Naive thymus-derived CD8-positive, alpha-beta T cell (primary cell): ENCODE measurements at places on chromosomes 4 and X. TPM values are rescaled to one million over a fixed set of nuclear protein-coding genes. Genes with fewer than 3 reads are reported as not detected.

GRCh38 chrX:4240541-4241194, 527.2 kb upstream of the PRKX start:
- no peaks in the 10 kb centered on the region for H3K4me1 ChIP-seq
- peaks cover under 1% of the 10 kb centered on the region for H3K27me3 ChIP-seq
- peaks cover 2% of the 10 kb centered on the region for H3K36me3 ChIP-seq
- H3K27ac ChIP-seq: no peak overlapping the region
- DNase-seq: peak; percentile 69

GRCh38 chr4:153266988-153267387, 62.7 kb downstream of the TRIM2 start:
- no peak overlapping the region for H3K4me3 ChIP-seq
- H3K27ac ChIP-seq: no peak overlapping the region
- H3K4me1 ChIP-seq: peaks cover 12% of the 10 kb centered on the region
- no peaks in the 10 kb centered on the region for H3K27me3 ChIP-seq
- DNase-seq: no peak

DNA sequence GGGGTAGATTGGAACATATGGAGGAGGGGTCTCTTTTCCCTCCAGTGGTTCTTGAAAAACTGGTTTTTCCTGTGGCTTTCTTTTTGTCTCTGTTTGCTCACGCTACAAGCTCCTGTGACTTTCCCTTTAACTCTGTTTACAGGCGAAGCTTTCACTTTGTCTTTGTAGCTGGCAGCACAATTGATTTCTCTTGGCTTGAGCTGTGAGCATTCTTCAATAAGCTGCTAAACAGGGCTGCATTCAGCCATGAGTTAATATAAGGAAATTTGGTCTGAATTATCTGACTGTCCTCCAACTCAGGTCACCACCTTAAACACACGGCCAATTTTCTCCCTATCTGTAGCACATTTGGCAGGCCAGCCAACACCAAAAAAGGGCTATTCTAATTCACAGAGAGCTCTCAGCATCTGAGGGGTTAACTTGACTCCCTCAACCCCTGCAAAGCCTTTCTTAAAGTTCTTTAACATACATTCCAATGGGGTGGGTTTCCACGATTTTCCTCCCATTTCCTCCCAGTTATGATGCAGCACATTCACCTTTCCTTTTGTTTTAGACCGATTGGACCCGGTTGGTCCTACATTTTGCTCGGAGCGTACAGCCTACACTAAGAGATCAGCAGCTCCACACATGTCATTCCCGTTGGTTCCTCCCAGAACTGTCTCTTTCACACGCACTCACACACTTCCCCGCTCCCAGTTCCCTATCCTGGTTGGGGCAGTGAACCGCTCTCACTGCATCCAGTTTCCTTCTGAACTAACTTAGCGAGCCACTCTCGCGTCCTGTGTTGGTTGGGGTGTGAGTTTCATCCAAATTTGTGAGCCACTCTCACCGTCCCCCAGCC, 45.4 kb downstream of the UGT2A3 start:
- no peaks in the 10 kb centered on the region for H3K36me3 ChIP-seq
- H3K4me1 ChIP-seq: no peaks in the 10 kb centered on the region
- peaks cover 1% of the 10 kb centered on the region for H3K27me3 ChIP-seq
- H3K4me3 ChIP-seq: no peak overlapping the region
- no peak overlapping the region for H3K27ac ChIP-seq

DNA sequence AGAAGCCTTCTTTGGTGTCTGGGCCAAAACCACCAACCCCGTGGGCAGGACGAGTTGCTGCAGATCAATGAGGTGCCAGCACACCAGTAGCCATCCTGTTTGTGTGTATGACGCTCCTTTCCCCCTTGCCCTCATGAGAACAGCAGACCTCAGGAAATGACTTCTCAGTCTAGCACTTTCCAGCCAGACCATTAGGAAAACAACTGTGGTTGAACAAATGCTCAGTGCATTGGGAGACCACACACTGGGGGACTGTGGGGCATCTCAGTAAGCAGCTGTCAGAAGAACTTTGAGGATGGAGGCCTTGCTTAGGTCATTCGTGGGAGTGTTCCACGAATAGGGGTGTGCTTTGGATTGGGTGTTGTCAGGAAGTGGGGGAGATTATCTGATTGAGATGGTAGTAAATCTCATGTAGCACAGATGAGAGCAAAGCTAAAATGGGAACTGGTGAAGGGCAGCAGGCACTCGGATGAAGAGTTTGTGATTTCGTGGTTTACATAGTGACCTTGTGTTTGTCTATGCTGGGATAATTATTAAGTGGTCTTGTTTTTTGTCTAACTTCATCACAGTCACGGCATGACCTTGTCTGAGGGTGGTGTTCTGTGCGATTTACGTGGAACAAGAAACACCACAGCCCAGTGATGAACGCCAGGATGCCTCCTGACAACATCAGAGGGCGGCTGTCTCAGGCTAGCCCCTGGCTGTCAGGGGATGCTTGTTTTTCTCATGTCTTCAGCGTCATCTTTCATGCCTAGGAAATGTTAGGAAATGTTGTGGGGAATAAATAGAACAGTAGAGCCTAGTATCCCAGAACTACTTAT, 70.1 kb downstream of the USP46 start:
- DNase-seq: peak; percentile 2
- H3K4me3 ChIP-seq: peak overlapping the region; percentile 3
- no peaks in the 10 kb centered on the region for H3K27me3 ChIP-seq

DNA sequence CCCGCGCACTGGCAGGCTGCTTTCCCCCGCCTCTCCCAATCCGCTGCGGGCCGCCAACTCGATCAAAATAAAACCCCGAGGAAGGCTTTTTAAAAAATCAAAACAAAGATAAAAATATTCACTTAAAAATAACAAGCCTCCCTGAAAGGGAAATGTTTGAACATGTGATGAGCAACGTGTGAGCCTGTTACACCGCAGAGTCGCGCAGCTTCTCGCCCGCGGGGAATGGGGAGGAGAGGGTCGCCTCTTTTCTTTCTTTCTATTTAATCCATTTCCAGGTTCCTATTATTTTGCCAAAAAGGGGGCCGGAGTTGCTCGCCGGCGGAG, 326.0 kb upstream of the F9 start:
- H3K27ac ChIP-seq: no peak overlapping the region
- no peak for DNase-seq
- peaks cover 22% of the 10 kb centered on the region for H3K27me3 ChIP-seq
- H3K4me1 ChIP-seq: peaks cover 4% of the 10 kb centered on the region
- peaks cover 4% of the 10 kb centered on the region for H3K36me3 ChIP-seq
- H3K4me3 ChIP-seq: peak overlapping the region; percentile 57

- no peaks in the 10 kb centered on the region for H3K27me3 ChIP-seq
- H3K4me1 ChIP-seq: no peaks in the 10 kb centered on the region
- H3K4me3 ChIP-seq: no peak overlapping the region
- H3K36me3 ChIP-seq: no peaks in the 10 kb centered on the region
Observed at GRCh38 chrX:16966752-16967448, 20.4 kb downstream of the REPS2 start.

GRCh38 chr4:163167333-163167626, 590 bp upstream of the NAF1 start:
- peaks cover 9% of the 10 kb centered on the region for H3K36me3 ChIP-seq
- H3K27ac ChIP-seq: peak overlapping the region; percentile 99
- H3K4me3 ChIP-seq: peak overlapping the region; percentile 86
- H3K4me1 ChIP-seq: peaks cover 47% of the 10 kb centered on the region
- H3K27me3 ChIP-seq: no peaks in the 10 kb centered on the region

The PRR27 gene
- total RNA-seq: not detected

The MAGEB6 gene
- total RNA-seq: not detected
